ENCODE measurements at places on chromosomes 7 and 10. TPM values are rescaled to one million over a fixed set of nuclear protein-coding genes. Genes with fewer than 3 reads are reported as not detected.

Gene C7orf33
- total RNA-seq, result not detected

Gene ABCB1
- 20.4 TPM for total RNA-seq

Gene SLC26A3
- not detected for total RNA-seq

Gene MET
- 124 TPM for total RNA-seq

Gene CTNNA3
- not detected for total RNA-seq

Gene TRA2A
- 19.6 TPM for total RNA-seq

Gene TEX47
- not detected for total RNA-seq

Gene IDI2
- not detected for total RNA-seq

Gene SMC3
- 7.9 TPM for total RNA-seq

Gene HOXA4
- 6.7 TPM for total RNA-seq

Gene NSUN6
- 2.8 TPM for total RNA-seq

Gene EBLN1
- total RNA-seq, result not detected

Gene LRRTM3
- not detected for total RNA-seq

Gene LRMDA
- total RNA-seq, result 7.1 TPM

Gene NPFFR1
- total RNA-seq, result under 0.01 TPM

Gene TDRD1
- total RNA-seq, result not detected

Gene ZNF467
- 12.8 TPM for total RNA-seq

Gene MYO1G
- under 0.01 TPM for total RNA-seq

Gene AKR1C4
- total RNA-seq, result not detected

Gene CYP2E1
- 0.38 TPM for total RNA-seq

Gene IL15RA
- total RNA-seq, result 5.6 TPM

Gene SPDYE11
- total RNA-seq, result not detected

Gene SNX8
- total RNA-seq, result 31.8 TPM

Gene GPR15LG
- not detected for total RNA-seq

Gene PIK3AP1
- total RNA-seq, result 11.2 TPM

Gene ENTPD7
- total RNA-seq, result 28.0 TPM

Gene KBTBD2
- total RNA-seq, result 17.2 TPM

Gene CAMK1D
- 2.0 TPM for total RNA-seq

Gene AKR1D1
- total RNA-seq, result not detected

Gene POR
- 96.0 TPM for total RNA-seq

Gene LIPF
- total RNA-seq, result not detected

Gene GPR26
- not detected for total RNA-seq

Gene TMEM176B
- total RNA-seq, result not detected

Gene PCLO
- 0.98 TPM for total RNA-seq

Gene SEC23IP
- 19.3 TPM for total RNA-seq

Gene GDF10
- total RNA-seq, result not detected

Gene WNT2
- total RNA-seq, result 0.63 TPM

Gene SYNPO2L
- total RNA-seq, result not detected

Gene ELN
- total RNA-seq, result 0.38 TPM

Gene LRGUK
- 0.13 TPM for total RNA-seq

Gene EDRF1
- 8.4 TPM for total RNA-seq

Gene CALN1
- total RNA-seq, result not detected

Gene NEUROD6
- not detected for total RNA-seq

Gene CYP2C18
- not detected for total RNA-seq

Gene CCDC172
- not detected for total RNA-seq

Gene PDK4
- 1.6 TPM for total RNA-seq

Gene TMEM130
- total RNA-seq, result 1.0 TPM

Gene GIMAP4
- not detected for total RNA-seq

Gene OPALIN
- total RNA-seq, result not detected

Gene TBX20
- total RNA-seq, result not detected

Gene ATOH7
- total RNA-seq, result 0.16 TPM

Gene DOCK1
- 38.3 TPM for total RNA-seq

Gene CYP2C8
- not detected for total RNA-seq

Gene SPDYE9
- not detected for total RNA-seq

Gene ANKRD30A
- not detected for total RNA-seq

Gene C10orf62
- total RNA-seq, result 0.13 TPM

Gene CYTH3
- total RNA-seq, result 27.2 TPM
